Activated naive CD4-positive, alpha-beta T cell treated with anti-CD3 and anti-CD28 coated beads, Interleukin-2, amount 10 ng/mL, durations not matched to agents 5 hours and 36 hours (primary cell): ENCODE measurements at places on chromosomes 7 and 10. TPM values are rescaled to one million over a fixed set of nuclear protein-coding genes. Genes with fewer than 3 reads are reported as not detected.

Gene EPDR1
- 0.19 TPM for total RNA-seq

Gene COL13A1
- total RNA-seq = not detected

Gene ATOH7
- not detected for total RNA-seq

Gene AKR1C8
- total RNA-seq = 0.53 TPM

Gene FRAT1
- total RNA-seq = 8.7 TPM

Gene PLEKHA8
- total RNA-seq = 7.1 TPM

Gene CHST15
- 0.18 TPM for total RNA-seq

Gene ITIH2
- total RNA-seq = not detected

Gene PIP
- not detected for total RNA-seq

Gene SPDYE6
- not detected for total RNA-seq

Gene CAMK1D
- total RNA-seq = 11.7 TPM

Gene SMO
- total RNA-seq = not detected
